Cortex of kidney (tissue), 1 donor: ENCODE measurements at places on chromosomes 4 and X.

DNA sequence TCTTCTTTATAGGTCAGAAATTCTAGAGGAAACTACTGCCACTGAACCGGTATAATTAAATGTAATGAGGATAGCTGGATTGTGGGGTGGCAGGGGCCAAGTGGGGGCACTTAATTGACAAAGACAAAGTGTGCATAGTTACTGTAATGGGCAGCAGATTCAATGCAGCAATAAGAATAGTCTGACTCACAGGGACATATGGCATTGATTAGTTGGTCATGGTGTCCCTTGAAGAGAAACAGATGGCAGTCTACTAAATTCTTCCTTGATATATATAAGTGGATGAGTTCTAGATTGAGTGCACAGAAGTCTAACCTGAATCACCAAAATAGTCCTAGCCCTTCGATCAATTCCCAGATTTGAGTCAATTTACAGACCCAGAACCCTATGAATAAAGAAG, 31.6 kb downstream of the ETDC start:
- DNase-seq, result no peak

DNA sequence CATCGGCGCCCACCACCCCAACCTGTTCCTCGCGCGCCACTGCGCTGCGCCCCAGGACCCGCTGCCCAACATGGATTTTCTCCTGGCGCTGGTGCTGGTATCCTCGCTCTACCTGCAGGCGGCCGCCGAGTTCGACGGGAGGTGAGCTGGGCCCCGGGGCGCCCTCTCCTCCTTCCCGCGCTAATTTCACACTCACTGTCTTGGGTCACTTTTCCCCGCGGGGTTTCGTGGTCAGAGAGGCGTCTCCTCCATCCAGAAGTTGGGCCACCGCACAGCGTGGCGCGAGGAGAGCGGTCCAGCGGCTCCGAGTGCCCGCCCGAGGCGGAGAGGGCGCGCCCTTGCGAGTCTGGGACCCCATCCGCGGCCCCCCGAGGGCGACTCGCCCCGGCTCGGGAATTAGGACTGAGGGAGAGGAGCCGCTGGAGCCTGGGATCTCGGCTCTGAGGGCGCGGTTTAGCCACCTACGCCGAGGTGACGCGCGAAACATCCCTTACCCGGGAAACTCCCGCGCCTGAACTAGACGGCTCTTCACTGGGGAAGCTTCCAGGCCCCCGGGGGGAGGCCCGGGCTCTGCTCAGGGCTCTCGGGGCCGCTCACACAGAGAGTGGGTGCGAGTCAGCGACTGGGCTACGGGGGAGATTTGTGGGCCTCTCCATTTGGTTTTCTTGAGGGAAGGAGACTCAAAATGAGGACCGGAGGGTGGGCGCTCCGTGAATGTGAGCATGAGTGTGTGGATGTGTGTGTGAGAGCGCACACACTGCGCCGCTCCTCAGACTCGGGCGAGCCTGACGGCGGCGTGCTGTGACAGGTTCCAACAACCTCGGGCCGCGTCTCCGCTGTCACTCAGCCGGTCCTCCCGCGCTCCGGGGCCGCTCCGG, 551 bp downstream of the NPNT start:
- DNase-seq, result no peak

DNA sequence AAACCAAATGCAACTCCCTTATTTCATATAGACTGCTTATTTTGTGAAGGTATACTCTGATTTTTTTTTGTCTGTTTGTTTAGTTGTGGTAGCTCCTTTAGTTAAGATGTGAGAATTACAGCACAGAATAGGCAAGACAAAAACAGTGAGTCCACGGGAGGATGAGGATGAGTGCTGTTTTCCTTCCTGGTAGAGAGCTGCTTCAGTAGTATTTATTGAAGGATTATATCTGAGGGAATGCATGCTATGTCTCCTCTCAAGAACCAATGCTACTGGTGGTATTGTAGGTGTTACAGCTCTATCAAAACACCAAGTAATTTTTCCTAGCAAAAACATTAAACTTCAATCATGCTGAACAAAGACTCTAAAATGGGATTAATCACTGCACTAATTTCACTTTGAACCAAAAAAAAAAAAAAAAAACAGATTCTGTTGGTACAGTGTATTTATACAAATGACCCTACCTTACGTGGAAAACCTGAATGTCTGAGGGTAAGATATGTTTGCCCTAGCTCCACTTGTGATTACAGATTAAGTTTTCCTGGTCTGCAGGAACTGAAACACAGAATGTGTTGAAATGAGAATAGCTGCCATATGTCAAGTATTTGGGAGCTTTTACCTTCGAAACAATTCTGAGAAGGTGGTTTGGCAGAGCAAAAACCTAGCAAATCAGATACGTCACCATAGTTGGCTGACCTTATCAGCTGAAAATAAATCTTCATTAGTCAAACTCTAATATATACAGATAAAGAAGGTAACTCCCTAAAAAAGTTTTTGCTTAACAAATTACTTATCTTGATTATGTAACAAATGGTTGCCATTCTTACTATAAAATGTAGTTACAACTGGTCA, 40.3 kb downstream of the PPP3CA start:
- no peak for DNase-seq

- DNase-seq, result no peak
These were observed 89.8 kb downstream of the RTL9 start for GRCh38 chrX:110448459-110448858.

DNA sequence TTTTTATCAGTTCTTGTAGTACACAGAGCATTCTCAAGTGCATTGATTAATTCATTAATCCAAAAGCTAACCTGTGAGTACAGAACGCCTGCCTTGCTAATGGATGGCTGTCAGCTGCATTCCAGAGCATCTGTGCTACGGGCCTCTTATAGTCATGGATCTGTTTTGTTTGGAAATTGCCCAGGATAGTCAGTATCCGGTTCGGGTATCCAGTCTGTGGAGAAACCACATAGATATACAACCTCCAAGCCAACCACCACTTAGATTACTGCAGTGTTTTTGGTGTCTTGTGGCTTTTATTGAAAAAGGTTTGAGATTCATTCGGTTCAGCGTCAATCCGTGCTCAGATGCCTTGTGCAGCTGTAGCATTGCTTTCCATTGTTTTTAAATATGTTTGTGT, 4.0 kb downstream of the LAP3 start:
- no peak for DNase-seq

DNA sequence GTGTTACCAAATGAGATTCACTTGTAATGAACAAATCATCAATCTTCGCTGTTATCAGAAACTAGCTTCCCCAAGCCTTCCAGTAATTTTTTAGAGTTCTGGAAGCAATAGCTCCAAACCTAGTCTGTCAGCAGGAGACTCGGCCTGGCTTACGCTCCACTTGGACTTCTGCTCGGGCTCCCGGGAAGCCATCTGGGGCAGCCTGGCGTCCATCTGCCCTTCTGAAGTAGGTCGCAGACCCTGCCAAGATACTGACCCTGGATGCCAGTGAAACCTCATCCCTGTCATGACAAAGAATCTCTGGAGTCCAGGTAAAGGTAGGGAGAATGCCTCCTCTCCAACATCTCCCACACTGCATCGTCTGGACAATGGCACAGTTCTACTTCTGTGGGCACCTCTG, 493.8 kb upstream of the ZFP42 start:
- DNase-seq, result no peak

DNA sequence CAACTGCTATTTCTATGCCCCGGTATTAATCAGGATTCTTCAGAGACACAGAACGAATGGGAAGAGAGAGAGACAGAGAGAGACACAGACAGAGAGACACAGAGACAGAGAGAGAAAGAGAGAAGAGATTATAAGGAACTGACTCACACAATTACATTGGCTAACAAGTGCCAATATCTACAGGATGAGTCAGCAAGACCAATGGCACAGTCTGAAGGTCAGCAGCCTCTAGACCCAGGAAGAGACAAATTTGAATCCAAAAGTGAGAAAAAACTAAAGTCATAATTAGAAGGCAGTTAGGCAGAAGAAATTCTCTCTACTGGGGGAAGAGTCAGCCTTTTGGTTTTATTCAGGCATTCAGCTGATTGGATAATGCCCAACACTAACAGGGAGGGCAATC, 187.3 kb downstream of the MAB21L2 start:
- no peak for DNase-seq

DNA sequence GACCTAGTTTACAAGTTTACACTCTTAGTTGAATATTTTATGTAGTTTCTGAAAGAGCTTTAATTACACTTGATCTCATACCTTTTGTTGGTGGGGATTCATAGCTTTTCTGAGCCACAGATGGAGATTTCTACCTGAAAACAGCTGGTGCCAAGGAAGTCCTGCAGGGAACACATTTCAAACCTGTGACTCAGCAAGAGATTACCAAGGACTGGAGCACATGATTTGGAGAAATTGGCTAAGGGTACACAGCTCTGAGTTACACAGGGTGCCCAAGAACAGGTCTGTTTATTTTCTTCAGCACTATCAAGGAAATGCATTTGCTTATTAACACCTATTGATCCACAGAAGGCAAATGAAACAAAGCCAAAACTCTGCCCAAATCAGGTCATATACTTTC, 691.5 kb downstream of the KCTD8 start:
- DNase-seq, result no peak

GRCh38 chrX:14851526-14851925, 21.3 kb downstream of the FANCB start:
- no peak for DNase-seq

DNA sequence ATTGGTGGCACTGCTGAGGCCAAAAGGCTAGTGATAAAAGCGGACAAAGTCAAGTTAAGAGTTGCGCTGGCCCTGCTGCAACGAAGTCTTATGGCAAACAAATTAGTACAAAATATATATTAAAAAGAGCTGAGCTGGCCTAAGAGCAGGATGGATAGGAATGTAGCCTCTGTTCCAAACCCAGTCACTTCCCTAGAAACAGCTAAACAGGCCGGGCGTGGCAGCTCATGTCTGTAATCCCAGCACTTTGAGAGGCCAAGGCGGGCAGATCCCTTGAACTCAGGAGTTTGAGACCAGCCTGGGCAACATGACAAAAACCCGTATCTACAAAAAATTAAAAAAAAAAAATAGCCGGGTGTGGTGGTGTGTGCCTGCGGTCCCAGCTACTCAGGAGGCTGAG, 32.4 kb upstream of the UGDH start:
- DNase-seq, result no peak

DNA sequence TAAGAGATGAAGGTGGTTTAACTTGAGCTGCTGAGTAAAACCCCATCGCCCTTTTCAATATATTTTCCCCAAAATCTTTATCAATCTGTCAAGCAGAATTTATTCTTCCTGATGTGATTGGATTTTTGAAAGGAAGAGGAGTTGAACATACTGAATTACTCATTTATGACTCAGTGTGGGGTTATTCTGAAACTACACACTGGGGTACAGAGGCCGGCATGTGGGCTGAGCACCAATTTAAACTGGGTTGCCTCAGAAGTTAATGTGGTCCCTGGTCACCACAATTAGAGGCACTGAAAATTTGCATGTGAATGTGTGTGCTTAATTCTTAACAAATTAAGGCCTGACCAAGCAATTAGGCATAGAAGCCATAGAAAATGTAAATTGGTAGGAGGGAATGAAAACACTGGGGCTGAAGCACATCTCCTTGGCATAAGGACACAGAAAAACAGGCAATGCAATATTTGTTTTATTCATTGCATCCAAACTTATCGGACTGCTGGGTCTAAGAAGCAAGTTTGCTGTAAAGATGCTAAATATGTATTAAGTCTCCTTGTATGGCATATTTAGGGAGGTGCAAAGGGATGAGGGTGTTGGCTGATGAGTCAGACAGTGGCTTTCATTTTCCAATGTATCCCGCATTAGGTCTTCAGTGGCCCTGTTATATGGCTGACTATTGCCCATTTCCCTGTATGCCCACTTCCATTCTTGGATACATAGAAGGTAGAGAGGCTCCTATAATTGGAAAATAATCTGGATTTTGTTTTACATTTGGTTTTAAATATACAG, 170.9 kb downstream of the IL15 start:
- no peak for DNase-seq
